ENCODE measurements at places on chromosomes 16 and 17.

GRCh38 chr16:10754941-10755340 lies 11.3 kb downstream of the NUBP1 start:
- DNase-seq = no peak

- DNase-seq = no peak
Observed at GRCh38 chr16:22373662-22374310, 633 bp downstream of the CDR2 start.

DNA sequence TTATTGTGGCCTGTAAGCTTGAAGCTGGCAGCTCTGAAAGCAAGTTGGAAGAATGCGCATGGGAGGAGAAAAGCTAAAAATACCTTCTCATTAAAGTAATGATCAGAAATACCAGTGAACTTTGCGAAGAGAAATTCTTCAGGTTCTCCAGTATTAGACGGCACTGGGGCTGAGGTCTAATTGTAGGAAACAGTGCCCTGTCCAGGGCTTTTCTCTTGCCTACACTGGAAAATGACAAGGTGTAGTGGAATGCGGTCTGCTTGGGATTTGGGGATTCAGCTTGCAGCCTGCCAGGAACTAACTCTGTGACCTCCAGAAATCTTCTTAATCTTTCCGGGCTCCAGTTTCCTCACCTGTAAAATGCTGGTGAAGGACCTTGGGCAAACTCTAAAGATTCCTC lies 53.3 kb upstream of the KCNJ16 start:
- no peak for DNase-seq

DNA sequence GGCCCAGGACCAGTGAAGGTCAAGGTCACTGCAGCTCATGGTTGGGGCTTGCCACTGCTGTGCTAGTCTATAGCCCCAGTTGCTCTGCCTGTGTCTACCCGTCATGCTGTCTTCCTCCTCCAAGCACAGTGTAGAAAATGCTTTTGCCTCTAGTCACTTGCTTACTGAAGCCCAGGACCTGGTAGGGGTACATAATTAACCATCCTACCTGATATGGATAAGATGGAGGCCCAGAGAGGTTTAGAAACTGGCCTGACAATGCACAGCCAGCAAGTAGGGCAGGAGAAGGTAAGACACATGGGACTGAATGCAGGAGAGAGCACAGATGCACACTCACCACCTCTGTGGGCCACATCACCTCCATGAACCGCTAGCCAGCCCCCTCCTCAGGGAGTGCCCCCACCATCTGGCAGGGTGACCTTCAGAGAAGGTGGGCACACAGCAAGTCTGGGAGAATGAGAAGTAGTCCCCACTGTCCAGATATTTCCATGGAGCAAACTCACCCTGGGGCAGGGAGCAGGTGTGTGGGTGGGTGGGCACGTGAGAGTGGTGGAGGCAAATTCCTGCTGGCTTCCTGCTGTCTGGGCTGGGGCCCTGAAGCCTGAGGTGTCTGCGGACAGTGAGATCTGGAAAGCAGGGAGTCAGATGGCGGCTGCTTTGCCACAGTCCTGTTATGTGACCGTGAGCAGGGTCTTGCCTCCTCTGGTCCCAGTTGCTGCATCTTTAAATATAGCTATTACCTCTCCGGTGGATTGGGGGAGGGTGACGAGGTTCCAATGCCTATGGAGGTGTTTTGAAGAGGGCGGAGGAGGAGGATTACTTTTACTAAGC lies 1.0 kb downstream of the CX3CL1 start:
- DNase-seq = no peak

GRCh38 chr17:7915179-7915610 lies 894 bp downstream of the RNF227 start:
- DNase-seq = no peak

All from AG04449 (cell line).